ENCODE measurements at places on chromosomes 5 and 9.

GRCh38 chr9:99472916-99473245 lies 250.8 kb downstream of the SEC61B start:
- DNase-seq = no peak

GRCh38 chr5:142360051-142360498 lies 35.3 kb upstream of the SPRY4 start:
- no peak for DNase-seq

- DNase-seq = no peak
These were observed 5.6 kb upstream of the IRF1 start for GRCh38 chr5:132496191-132496630.

GRCh38 chr9:111036429-111036789 lies 1.9 kb downstream of the LPAR1 start:
- no peak for DNase-seq

DNA sequence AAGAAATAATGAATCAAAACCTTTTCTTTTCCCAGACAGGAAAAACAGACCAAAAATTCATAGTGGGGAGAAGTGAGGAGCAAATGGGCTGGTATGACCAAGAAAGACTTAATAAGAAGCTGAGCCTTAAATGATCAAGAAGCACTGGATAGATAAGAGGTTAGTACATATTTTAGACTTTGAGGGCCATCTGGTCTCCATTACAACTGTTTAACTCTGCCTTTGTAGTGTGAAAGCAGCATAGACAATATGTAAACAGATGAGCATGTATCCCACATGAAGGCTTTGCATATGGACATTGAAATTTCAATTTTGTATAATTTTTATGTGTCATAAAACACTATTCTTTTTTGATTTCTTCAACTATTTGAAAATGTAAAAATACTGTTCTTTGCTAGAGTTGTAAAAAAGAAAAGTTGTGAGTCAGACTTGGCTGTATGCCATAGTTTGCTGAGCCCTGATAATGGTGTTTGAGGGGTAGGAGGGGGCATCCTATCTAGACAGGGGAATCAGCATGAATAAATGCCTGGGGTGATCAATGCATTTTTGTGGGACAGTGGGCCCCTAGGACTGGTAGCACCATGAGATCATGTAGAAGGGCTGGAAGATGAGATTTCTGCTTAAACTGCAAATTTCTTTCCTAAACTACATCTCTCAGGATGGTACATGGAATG lies 91.8 kb upstream of the GPR151 start:
- DNase-seq = no peak

DNA sequence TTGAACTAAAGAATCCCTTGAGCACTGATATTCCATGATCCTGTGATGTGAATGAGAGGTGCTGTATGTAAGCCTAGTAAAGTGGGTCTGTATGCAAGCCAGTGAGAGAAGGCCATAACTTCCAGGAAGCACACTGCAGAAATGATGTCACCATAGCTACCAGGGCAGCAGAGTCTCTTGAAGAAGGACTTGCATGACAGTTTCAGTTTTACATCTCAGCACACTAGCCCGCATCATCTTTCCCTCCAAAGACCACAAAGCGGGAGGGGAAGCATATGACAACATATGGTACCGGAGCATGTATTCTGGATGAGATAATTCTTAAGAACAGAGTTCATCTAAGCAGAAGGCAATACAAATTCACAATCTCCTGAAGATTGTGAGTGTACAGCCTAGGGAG lies 37.6 kb upstream of the MAST4 start:
- no peak for DNase-seq

- DNase-seq = no peak
These were observed 272.2 kb upstream of the IRX2 start for GRCh38 chr5:3023656-3024055.

- no peak for DNase-seq
These were observed 189.2 kb downstream of the TSSK1B start for GRCh38 chr5:113245427-113246225.

DNA sequence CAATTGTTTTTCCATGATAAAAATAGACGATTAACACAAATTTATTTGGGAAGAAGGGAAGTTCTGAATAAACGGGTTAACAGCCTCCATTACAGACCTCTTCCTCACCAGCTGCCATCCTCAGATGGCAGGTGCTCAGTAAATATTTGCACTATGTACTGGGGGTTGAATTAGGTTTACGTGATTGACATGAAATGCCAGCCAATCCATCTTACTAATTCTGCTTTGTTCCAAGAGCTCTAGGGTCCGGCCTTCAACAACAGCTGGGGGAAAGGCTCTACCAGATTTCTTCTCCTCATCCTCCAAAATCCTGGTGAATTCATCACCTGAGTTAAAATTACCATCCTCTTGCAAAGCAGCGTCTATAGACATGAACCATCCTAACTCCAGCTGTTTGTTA lies 104.6 kb downstream of the MTX3 start:
- DNase-seq = no peak

- DNase-seq = no peak
These were observed 119.5 kb upstream of the LMX1B start for GRCh38 chr9:126494264-126494663.

GRCh38 chr5:121424976-121425375 lies 426.7 kb upstream of the FTMT start:
- no peak for DNase-seq

- DNase-seq = no peak
These were observed 51.8 kb upstream of the CDKN2B start for GRCh38 chr9:22060831-22061383.
